ENCODE measurements at places on chromosomes 3 and 15. TPM values are rescaled to one million over a fixed set of nuclear protein-coding genes. Genes with fewer than 3 reads are reported as not detected.

GPR15 gene
- 0.25 TPM for total RNA-seq

DNAH12 gene
- total RNA-seq: 0.05 TPM

SEMA3G gene
- not detected for total RNA-seq

RAB7A gene
- 222 TPM for total RNA-seq

SCN11A gene
- total RNA-seq: 0.05 TPM

IL12A gene
- not detected for total RNA-seq

CTXND1 gene
- not detected for total RNA-seq

UNC13C gene
- total RNA-seq: not detected

CNOT10 gene
- total RNA-seq: 46.5 TPM

KLF15 gene
- 0.89 TPM for total RNA-seq

PIF1 gene
- total RNA-seq: 43.9 TPM

TM4SF4 gene
- not detected for total RNA-seq

TUSC7 gene
- not detected for total RNA-seq

CLSTN2 gene
- total RNA-seq: not detected

DNA sequence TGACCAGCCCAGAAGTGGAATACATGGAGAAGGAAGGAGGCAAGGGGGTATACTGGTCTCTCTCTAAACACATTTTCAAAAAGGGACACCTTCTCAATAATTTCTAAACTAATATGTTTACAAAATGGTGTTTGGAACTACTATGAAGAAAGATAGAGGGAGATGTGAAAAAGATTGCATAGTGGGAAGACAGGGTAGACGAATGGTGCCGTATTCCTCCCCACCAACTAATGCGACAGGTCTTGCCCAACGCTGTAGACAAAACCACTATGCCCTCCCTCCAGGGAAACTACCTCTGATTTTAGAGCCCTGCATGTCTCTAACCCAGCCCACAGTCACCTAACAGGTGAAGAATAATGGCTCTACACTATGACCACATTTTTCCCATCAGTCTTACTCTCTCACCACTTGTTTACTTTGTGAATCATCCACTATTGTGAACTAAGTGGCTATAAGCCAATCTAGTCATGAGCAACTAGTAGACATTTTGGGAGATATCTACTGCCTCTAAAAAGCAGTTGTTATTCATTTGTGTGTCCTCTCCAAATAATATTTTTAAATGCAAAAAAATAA lies 108.2 kb upstream of the UBE2E2 start:
- no peaks in the 10 kb centered on the region for H3K36me3 ChIP-seq
- no peaks in the 10 kb centered on the region for H3K4me1 ChIP-seq
- H3K27me3 ChIP-seq: peaks cover 9% of the 10 kb centered on the region
- H3K27ac ChIP-seq: no peak overlapping the region
- DNase-seq: no peak
- no peak overlapping the region for H3K4me3 ChIP-seq

DNA sequence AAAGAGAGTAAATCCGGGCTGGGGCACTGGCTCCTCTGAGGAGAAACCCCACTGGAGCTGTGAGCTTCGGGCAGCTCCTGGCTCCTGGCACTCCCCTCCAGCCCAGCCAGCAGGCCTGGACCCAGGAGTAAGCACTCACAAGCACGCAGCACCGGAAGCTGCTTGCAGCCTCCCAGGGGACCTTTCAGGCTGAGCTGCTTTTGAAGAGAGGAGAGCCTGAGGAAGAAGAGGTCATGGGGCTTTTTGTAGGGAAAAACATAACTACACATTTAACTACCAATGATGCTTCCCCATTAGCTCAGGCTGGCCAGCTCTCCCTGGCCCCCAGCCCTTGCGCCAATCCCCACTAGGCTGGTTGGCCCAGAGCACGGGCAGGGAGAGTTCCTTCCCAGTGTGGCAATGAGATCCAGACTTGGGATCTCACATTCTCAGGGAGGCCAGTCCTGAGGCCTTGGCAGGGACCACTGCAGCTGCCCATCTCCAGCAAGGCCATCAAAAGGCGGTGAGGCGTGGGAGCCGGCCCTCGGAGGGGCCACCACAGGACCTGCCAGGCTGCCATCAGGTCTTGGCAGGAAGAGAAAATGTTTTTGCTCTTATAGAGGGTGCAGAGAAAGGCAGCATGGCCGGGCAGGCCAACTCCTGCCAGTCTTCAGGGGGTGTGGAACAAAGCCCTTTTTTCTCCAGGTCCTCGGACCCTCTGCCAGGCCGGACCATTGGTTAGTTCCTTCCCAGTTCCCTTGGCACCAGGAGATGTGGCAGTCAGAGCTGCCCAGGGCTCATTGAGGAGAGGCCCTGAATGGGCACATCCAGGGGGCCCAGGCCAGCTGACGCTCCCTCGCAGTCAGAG lies 41.5 kb upstream of the MFGE8 start:
- DNase-seq: no peak
- H3K4me3 ChIP-seq: no peak overlapping the region
- peaks cover 3% of the 10 kb centered on the region for H3K4me1 ChIP-seq
- H3K27ac ChIP-seq: no peak overlapping the region
- no peaks in the 10 kb centered on the region for H3K27me3 ChIP-seq

DNA sequence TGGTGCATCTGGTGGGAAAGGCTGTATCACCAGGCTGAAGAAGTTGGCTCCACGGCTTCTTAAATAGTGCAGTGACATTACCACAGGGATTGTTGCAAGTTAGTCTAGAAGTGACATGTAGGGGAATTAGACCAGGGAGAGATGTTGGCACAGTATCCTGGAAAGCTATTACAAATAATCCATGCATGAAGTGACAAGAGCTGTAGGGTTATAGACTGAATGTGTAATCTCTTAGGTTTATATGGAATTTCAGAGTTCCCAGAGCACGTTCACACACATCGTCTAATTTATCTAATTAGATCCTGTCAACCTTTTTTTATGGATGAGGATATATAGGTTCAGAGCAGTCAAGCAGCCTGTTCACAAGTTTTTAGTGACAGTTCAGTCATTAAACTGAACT lies 37.3 kb upstream of the APH1B start:
- H3K4me1 ChIP-seq: peaks cover 73% of the 10 kb centered on the region
- H3K27ac ChIP-seq: no peak overlapping the region
- H3K4me3 ChIP-seq: no peak overlapping the region
- H3K27me3 ChIP-seq: no peaks in the 10 kb centered on the region

DNA sequence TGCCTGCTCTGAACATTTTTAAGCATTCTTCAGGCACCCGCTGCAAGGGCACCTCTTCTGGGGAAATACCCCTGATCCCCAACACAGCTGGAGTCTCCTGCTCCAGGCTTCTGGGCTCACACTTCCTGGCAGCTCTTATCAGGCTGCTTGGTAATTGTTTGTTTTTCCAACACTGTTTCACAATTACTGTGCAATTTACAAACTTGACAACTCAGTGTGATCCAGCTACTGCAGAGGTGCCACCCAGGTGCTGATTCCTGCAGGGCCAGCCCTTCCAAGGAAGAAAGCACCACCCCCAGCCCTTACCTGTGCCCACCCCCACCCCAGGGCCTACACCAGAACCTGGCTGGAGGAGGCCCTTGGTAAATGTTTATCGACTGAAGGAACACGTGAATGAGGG lies 66.5 kb downstream of the MAGEF1 start:
- no peak overlapping the region for H3K4me3 ChIP-seq
- no peak for DNase-seq
- H3K36me3 ChIP-seq: no peaks in the 10 kb centered on the region
- no peaks in the 10 kb centered on the region for H3K4me1 ChIP-seq

DNA sequence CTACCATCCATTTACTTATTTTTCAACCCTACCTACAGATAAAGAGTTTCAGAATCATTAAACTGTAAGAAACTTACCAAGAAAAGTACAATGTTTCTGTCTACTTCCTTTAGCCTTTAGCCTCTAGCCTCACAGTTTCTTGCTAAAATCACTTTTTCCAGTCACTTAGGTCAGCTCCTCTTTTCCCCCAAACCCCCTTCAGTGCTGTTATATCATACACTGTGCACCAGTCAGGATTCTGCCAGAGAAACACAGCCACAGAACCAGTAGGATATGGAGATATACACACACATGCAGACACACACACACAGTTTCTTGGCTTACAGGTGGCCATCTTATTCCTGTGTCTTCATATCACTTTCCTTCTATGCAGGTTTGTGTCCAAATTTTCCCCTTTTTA lies 139.9 kb upstream of the LIPC start:
- H3K4me3 ChIP-seq: no peak overlapping the region
- no peaks in the 10 kb centered on the region for H3K36me3 ChIP-seq
- peaks cover 23% of the 10 kb centered on the region for H3K4me1 ChIP-seq
- no peak for DNase-seq
- H3K27ac ChIP-seq: no peak overlapping the region
- H3K27me3 ChIP-seq: no peaks in the 10 kb centered on the region

DNA sequence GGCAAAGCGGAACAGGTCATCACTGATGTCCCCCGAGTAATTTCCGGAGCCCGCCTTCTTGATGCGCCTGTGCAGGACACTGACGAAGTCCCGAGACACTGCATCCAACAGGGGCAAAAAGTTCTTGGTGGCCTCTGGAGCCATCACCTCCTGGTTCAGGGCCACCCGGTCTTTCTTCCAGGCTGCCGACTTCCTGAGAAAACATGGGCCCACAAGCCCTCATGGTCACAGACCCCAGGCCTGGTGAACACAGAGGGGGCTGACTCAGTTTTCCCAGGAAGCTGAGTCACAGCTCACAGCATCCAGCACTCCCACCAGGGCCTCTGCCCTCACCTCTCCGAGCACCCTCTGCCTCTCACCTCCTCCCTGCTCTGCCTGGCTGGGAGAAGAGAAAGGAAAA lies 22.4 kb downstream of the CYP11A1 start:
- H3K36me3 ChIP-seq: no peaks in the 10 kb centered on the region
- no peak overlapping the region for H3K4me3 ChIP-seq
- H3K27me3 ChIP-seq: no peaks in the 10 kb centered on the region
- H3K4me1 ChIP-seq: peaks cover 2% of the 10 kb centered on the region
- no peak overlapping the region for H3K27ac ChIP-seq

GRCh38 chr15:71807691-71808091 lies 2.7 kb upstream of the NR2E3 start:
- H3K4me1 ChIP-seq: no peaks in the 10 kb centered on the region
- H3K27me3 ChIP-seq: peaks cover 2% of the 10 kb centered on the region
- DNase-seq: no peak
- no peaks in the 10 kb centered on the region for H3K36me3 ChIP-seq
- H3K27ac ChIP-seq: no peak overlapping the region
- H3K4me3 ChIP-seq: no peak overlapping the region

- peaks cover 2% of the 10 kb centered on the region for H3K4me1 ChIP-seq
- H3K4me3 ChIP-seq: no peak overlapping the region
- no peak for DNase-seq
Observed at GRCh38 chr15:88498996-88499395, 31.5 kb downstream of the MRPS11 start.

DNA sequence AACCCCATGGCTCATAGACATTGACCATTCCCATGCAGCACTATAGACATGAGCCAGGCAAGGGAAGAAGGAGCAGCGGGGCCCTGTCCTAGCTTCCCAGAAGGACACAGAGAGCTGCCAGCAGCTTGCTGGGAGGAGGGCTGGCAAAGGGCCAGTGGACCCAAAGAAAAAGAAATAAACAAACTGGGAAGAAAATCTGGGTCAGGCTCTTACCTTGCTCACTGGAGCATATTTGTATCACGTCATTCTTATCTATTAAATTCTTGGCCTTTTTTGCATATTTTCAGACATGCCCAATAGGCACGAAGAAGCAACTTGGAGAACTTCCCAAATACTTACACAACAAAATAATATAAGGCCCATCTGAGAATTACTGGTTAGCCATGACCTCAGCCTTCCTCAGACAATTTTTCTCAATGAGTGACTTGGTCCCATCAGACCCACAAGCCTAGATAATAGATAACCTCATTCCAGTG lies 28.4 kb downstream of the RASGRP1 start:
- H3K27ac ChIP-seq: peak overlapping the region; percentile 26
- H3K27me3 ChIP-seq: no peaks in the 10 kb centered on the region
- no peak for DNase-seq
- no peak overlapping the region for H3K4me3 ChIP-seq
- peaks cover 96% of the 10 kb centered on the region for H3K4me1 ChIP-seq
- H3K36me3 ChIP-seq: peaks cover 40% of the 10 kb centered on the region

GRCh38 chr3:27590437-27591298 lies 106.5 kb upstream of the SLC4A7 start:
- H3K27ac ChIP-seq: peak overlapping the region; percentile 5
- H3K36me3 ChIP-seq: no peaks in the 10 kb centered on the region
- peak; percentile 9 for DNase-seq
- H3K4me3 ChIP-seq: no peak overlapping the region

- H3K36me3 ChIP-seq: no peaks in the 10 kb centered on the region
- no peak overlapping the region for H3K4me3 ChIP-seq
- no peak overlapping the region for H3K27ac ChIP-seq
- H3K4me1 ChIP-seq: peaks cover 4% of the 10 kb centered on the region
Observed at GRCh38 chr3:32009101-32009500, 27.6 kb downstream of the ZNF860 start.

GRCh38 chr3:155283092-155284056 lies 10.1 kb downstream of the STRIT1 start:
- H3K36me3 ChIP-seq: no peaks in the 10 kb centered on the region
- H3K27me3 ChIP-seq: peaks cover 4% of the 10 kb centered on the region
- H3K4me1 ChIP-seq: no peaks in the 10 kb centered on the region
- no peak for DNase-seq
- no peak overlapping the region for H3K4me3 ChIP-seq

DNA sequence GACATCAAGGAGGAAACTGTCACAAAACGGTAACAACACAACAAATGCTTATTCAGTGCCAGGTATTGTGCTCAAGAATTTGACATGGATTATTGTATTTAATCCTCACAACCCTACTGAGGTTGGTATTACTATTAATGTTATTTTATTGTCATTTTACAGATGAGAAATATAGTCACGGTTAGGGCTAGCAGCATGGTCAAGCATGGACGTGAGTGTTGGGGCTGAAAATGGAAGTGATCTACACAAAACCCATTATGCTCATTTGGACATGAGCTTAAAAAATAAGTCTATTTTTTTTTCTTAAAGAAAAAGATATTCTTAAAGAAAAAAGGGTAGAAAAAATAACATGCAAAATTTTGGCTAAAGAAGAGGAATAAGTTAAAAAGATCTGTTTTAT lies 141.3 kb upstream of the SOX2 start:
- no peaks in the 10 kb centered on the region for H3K27me3 ChIP-seq
- no peak overlapping the region for H3K27ac ChIP-seq
- no peaks in the 10 kb centered on the region for H3K4me1 ChIP-seq
- no peak overlapping the region for H3K4me3 ChIP-seq
- no peaks in the 10 kb centered on the region for H3K36me3 ChIP-seq

- H3K27me3 ChIP-seq: no peaks in the 10 kb centered on the region
- peaks cover 37% of the 10 kb centered on the region for H3K4me1 ChIP-seq
- peak; percentile 40 for DNase-seq
- H3K27ac ChIP-seq: peak overlapping the region; percentile 83
Observed at GRCh38 chr3:64022451-64023186, 675 bp downstream of the PSMD6 start.

DNA sequence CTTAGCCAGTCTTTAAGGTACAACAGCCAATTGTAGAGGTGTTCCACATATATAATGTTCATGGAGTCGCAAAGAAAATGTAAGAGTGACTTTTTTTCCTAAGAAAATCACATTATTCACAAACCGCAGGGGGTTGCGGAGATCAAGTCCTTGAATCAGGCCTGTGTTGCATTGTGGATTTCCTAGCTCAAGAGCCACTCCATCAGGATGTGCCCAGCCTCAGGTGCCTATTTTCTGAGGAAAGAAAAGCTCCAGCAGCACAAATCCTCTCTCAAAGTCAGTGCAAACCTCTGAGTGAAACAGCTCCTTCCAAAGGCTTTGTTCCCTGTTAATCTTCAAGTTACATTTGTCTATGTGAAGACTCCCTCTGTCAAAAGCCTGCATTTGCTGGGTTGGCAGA lies 349.4 kb downstream of the CLSTN2 start:
- no peak overlapping the region for H3K4me3 ChIP-seq
- H3K36me3 ChIP-seq: no peaks in the 10 kb centered on the region
- H3K27me3 ChIP-seq: peaks cover 5% of the 10 kb centered on the region
- no peak overlapping the region for H3K27ac ChIP-seq
- no peaks in the 10 kb centered on the region for H3K4me1 ChIP-seq

Data from activated naive CD4-positive, alpha-beta T cell treated with anti-CD3 and anti-CD28 coated beads for 36 hours (primary cell).